ENCODE measurements at places on chromosomes 5 and 9.

DNA sequence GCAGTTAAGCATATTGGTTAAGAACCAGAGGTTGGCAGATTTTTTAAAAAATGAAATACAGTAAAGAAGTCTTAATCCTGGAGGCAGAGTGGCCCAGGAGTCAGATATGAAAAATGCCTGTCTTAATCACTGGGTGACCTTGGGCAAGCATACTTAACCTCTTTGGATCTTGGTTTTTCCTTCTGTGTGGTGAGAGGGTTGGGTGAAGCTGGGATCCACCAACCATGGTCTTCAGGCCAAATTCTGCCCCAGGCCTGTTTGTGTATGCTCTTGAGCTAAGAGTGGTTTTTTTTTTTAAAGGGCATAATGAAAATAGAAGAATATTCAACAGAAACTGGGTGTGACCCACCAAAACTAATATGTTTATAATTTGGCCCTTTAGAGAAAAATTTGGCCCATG lies 20.0 kb upstream of the TEX48 start:
- DNase-seq, result no peak

DNA sequence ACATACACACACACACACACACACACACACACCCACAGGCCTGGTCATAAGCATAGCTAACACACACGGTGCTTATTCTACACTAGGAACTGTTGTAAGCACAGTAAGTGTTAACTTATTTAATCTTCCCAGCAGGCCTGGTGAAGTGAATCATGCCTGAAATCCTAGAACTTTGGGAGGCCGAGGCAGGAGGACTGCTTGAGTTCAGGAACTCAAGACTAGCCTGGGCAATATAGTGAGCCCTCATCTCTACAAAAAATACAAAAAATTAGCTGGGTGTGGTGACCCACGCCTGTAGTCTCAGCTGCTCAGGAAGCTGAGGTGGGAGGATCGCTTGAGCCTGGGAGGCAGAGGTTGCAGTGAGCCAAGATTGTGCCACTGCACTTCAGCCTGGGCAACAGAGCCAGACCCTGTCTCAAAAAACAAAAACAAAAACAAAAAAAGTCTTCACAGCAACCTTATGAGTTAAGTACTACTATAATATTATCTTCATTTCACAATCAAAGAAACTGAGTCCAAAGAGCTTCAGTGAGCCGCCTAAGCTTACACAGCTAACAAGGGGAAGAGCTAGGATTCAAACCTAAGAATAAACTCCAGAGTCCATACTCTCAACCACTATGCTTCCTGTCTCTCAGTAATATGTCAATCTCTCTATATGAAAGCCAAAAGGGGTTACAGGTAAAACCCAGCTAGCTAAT lies 2.3 kb downstream of the MEGF9 start:
- DNase-seq, result no peak

DNA sequence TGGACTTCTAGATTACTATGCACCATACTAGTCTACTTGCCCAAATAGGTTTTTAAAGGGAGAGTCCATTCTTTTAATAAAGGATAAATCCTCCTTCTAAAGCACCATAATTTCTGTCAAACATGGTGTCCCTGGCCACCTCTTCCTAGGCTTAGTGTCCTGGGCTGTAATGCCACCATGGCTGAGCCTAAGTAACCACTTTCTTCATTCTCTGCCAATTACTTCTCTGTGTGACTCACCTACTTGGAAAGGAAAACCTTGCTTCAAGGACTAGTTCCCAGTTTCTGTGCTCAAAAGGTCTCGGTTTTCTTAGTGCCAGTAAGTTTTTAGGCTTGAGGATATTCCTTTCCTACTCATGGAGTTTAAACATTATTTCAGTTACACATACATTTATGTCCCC lies 273.4 kb downstream of the DENND1A start:
- no peak for DNase-seq

DNA sequence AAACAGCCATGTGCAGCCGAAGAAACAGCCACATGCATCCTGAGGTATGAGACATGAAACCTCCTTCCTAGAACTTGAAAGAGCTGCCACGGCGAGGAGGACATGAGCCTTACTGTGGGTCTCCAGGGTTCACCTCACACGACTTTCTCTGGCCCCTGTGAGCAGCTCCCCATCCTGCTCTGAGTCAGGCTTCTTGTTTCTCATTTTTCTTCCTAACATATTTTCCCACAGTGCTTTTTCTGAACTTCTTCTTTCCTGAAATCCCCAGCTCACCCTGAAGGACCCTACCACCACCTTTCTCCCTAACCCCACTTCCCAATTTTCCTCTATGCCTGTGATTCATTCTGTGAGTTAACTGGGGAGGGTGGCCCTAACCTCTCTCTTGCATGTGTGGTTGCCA lies 33.7 kb upstream of the ADRB2 start:
- DNase-seq, result no peak

- no peak for DNase-seq
These were observed 44.7 kb upstream of the ZNF608 start for GRCh38 chr5:124790895-124791732.

DNA sequence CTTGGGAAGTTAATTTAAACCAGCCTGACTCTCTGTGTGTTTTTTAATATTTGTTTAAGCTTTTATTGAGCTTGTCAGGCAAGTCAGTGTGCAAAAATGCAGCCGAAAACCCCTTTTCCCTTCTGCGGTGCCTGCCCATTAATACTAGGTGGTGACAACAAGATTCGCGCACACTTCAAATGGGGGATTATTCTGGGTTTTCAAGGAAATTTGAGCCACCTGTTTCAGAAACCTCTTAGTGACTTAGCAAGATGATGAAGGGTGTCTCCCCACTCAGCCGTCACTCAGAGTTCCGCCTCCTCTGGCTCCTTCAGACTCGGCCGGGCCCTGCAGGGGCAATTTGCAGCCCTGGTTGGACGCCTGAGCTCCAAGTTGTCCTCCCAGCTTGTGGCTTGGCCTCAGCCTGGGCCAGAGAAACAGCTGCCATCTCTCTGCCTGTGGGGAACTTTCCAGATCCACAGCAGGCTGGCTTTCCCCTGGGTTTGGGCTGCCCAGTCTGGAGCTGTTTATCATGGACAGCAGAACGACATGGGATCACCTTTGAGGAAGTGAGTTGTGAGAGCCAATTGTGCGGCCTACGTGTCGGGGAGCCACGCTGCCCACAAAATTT lies 75.9 kb downstream of the SPRY4 start:
- no peak for DNase-seq

DNA sequence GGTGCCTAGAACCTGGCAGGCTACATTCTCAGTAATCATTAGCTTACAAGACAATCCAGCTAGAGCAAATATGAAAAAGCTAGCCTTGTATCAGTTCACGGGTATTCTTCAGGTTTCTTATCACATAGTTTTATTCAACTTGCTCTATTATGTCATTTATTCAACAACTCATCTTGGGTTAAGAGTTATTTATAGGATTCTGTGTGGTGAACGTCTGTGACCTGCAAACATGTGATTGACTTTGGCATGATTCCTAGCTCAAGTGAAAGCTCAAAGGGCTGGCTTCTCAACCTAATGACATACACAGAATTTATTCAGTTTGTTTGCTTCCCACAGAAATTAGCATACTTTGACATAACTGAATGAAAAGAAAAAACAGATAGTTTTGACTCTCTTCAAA lies 173.1 kb downstream of the PLPPR1 start:
- no peak for DNase-seq

DNA sequence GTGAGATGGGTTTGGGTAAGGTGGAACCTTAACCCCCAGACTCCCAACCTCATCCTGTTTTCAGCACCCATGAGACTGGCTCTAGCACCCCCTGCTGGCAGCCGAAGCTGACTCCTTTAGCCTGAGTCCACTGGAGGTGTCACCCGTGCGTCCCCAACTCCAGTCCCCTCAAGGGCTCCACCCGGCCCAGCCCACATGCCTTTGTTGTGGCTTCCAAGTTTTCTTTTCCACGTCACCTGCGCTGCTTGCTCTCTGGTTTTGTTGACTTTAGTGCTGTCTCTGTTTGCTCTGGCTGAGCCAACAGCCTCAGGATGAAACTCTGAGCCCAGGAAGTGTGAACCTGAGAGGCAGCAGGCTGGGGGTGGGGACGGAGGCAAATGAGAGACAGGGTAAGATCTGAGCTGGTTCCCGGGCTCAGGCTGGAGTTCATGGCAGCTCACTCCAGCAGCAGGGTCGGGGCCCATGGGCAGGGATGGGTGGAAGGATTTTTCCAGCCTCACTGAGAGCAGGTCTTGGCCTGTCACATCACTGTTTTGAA lies 13.2 kb upstream of the AQP7 start:
- peak; percentile 80 for DNase-seq

GRCh38 chr9:123353984-123354591 lies 1.9 kb upstream of the CRB2 start:
- peak; percentile 15 for DNase-seq

GRCh38 chr5:43854697-43855292 lies 251.8 kb downstream of the NNT start:
- DNase-seq, result no peak

DNA sequence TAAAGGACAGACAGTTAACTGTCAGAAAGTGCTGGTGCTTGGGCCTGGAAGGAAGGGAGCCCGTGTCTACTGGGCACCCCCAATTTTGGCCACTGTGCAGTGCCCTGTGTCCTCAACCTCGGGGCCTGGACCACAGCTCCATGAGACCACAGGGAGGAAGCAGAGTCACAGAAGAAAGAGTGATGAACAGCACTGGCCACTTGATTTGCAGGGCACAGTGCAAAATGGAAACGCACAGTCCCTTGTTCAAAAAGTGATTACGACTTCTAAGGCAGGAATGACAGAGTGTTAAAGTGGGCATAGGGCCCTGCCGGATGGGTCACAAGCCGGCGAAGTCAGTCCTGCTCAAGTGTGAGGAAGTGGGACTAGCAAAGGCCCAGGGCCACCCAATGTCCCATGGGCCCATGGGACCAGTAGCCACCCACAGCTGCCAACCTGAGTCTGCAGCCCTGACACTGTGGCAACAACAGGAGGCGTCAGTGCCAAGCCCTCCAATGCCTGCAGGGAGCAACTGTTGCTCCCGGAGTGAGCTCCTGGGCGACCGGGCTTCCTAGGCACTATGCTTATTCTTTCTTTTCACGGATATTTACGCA lies 85.4 kb downstream of the ADAMTS2 start:
- DNase-seq, result no peak

DNA sequence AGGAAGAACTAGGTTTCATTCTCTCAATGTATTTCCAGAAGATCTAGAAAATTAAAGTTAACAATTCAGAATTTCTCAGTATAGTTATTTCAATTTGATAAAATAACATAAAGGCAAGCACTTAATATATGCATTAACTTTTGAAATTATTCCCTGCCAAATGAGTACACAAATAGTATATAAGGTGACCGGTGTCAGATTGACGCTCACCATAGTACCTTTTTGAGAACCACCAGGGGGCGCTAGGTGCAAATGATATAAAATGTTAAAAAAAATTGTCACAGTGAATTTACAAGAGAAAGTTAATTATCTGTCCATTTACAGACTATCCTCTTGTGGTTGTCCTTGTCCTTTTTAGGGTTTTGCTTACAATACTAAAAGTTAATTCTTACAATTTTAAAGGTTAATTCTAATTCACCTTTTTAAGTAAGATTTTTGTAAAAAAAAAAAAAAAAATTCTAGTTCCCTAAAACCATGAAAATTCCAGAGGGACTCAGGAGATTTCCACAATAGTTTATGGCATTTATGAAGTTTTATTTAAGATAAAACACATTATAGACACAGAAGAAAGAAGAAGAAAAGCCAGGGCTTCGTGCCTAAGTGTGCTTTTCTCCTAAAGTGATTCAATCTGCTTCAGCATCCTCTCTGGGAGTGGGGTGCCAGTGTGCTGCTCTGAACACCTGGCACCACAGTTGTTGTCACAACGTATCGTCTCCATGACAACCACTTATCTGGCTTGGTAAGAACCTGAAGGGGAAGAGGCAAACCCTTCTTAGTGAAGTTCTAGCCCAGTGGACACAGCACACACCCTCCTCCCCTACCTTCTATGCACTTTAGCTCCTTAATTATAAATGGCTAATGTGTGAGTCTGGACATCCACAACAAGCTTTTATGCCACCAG lies 1.7 kb downstream of the ADAMTS16 start:
- DNase-seq, result peak; percentile 18

GRCh38 chr9:5958273-5958672 lies 57.2 kb downstream of the RANBP6 start:
- no peak for DNase-seq

GRCh38 chr9:37446401-37446800 lies 18.8 kb downstream of the ZBTB5 start:
- DNase-seq, result no peak

DNA sequence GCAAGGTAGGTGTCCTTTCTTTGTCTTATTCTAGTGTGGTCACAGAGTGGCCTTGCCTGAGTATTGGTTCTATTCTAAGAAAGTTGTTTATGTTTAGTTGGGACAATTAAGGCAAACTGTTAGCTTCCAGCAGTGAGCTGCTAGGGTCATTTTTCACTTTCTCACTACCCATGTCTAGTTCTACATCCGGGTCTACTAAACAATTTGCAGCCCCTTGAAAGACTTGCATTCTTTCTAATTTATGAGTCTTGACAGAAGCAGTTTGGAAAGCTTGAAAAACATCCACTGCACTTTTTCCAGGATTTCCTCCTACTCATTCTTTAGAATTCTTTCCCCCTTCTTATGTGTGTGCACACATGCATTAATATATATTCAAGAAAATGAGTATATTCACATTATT lies 892.2 kb upstream of the ACO1 start:
- no peak for DNase-seq

DNA sequence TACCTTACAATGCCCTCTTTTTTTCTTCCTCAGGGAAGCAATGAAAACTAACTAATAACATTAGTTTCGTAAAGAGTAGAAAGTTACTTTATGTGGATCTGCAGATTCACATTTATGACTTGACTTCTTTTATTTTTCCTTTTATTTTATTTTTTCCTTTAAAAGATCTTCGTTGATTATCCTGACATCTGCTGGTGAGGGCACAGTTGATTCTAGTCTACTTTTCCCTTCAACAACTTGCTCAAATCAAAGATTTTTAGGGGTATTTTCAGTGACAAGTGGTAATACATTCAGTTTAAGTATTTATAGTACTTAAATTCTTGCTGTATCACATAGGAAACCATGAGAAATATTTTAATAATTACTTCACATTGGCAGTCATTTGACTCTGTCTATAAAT lies 4.9 kb downstream of the EDIL3 start:
- no peak for DNase-seq

DNA sequence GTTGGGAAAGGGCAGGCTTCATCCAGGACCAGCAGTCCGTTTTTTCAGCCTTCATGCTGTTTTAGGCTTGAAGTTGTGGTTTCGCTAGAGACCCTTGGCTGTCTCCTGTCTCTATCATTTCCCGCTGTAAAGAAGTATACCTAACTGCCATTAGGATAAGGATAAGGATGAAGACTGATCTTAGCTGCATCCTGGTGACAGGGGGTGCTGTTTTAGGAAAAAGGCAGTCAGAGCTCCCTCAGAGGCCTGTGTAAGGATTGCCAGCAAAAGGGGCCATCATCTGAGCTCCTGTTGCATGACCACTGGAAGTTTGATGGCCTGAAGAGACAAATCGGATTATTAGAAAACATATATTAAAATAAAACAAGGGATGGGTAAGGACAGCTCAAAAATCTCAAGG lies 64.8 kb upstream of the FGF10 start:
- DNase-seq, result no peak
